ENCODE measurements at places on chromosomes 12 and 14.

- DNase-seq: no peak
Observed at GRCh38 chr12:94126067-94126466, 22.3 kb upstream of the PLXNC1 start.

- DNase-seq: no peak
Observed at GRCh38 chr14:93112891-93113677, 2.6 kb downstream of the ITPK1 start.

- peak; percentile 56 for DNase-seq
Observed at GRCh38 chr12:51814311-51815088, 34.0 kb downstream of the FIGNL2 start.

DNA sequence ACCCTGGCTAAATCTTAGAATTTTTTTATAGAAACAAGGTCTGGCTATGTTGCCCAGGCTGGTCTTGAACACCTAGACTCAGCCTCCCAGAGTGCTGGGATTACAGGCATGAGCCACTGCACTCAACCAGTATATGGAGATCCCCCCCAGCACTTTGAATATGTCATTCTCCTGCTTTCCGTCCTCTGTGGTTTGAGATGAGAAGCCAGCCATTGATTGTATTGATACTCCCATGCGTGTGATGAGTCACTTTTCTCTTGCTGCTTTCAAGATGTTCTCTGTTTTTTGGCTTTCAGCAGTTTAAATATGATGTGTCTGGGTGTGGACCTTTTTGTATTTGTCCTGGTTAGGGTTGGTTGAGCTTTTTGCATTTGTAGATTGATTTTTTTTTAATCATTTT is 75.2 kb upstream of the DNM1L start:
- DNase-seq: no peak

DNA sequence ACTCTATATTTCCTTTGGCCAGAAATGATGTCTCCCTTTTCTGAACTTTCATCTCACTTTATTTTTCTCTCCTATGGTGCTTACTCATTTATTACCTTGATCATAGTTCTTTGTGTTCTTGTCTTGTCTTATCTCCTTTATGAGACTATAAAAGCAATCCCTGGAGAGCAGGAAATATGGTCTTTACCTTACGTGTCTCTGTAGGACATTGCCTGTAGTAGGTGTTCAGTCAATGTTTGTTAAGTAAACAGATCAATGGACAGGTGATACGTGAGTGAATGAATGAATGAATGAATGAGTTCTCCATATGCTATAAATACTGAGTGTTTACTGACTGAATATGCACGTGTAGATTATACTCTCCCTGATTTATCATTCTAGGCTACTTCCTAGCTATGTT is 193.7 kb upstream of the HMGA2 start:
- DNase-seq: no peak

DNA sequence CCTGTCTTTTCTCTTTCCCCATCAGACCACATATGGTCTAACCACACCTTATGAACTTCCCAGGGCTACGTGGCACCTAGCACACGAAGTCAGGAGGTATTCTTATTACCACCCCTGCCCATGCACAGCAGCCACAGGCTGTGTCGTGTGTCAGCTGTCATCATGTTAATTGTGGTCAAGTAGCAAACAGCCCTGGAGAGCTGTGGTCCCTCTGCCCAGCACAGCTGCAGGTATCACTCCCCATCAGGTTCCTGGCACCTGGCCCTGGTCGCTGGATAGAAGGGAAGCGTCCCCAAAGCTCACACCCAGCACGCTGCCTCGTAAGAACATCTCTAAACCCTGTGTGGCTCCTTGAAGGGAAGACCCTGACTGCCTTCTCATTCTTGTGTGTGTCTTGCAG is 45.4 kb downstream of the CLMN start:
- DNase-seq: no peak

DNA sequence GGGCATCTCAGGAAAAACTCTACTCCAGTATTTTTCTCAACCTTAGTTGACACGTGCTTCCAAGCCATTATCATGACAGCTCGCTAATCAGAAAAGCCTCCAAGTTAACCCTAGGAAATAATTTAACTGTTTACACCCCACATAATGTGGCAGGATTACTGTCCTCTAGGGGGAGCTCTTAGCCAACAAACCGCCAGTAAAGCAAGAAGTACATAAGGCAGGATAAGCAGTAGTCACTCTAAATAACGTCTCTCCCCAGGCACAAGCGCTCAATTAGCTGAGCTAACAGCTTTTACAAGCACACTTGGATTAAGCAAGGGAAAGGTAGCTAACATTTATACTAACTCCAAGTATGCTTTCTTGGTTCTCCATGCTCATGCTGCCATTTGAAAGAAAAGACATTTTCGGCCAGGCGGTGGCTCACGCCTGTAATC is 22.8 kb downstream of the APOBEC1 start:
- no peak for DNase-seq

- no peak for DNase-seq
Observed at GRCh38 chr12:123047289-123047688, 66.8 kb downstream of the ARL6IP4 start.

DNA sequence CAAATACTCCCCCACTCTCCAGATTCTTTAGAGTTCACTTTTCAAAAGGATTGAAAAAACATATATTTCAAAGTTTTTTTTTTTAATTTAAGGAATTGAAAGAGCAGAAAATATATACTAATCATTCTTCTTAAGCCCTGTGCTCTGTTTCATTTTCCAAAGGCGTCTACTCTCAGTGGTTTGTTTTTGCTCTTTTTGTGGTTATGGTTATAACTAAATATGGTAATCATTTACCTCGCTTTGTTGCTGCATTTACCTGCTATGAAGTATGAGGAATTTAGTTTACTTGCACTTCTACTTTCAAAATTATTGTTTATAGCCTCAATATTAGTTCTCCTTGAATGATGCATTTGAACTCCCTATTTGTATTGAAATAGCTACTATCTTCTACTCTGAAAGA is 55.9 kb upstream of the LRRK2 start:
- DNase-seq: no peak

GRCh38 chr14:57066887-57067513 is 201.7 kb downstream of the EXOC5 start:
- DNase-seq: no peak

All from RWPE1 (cell line).